ACHN (cell line): ENCODE measurements at places on chromosomes 1 and 21.

- peak; percentile 7 for DNase-seq
Measured at GRCh38 chr1:202376247-202376646, 27.7 kb downstream of the PPP1R12B start.

DNA sequence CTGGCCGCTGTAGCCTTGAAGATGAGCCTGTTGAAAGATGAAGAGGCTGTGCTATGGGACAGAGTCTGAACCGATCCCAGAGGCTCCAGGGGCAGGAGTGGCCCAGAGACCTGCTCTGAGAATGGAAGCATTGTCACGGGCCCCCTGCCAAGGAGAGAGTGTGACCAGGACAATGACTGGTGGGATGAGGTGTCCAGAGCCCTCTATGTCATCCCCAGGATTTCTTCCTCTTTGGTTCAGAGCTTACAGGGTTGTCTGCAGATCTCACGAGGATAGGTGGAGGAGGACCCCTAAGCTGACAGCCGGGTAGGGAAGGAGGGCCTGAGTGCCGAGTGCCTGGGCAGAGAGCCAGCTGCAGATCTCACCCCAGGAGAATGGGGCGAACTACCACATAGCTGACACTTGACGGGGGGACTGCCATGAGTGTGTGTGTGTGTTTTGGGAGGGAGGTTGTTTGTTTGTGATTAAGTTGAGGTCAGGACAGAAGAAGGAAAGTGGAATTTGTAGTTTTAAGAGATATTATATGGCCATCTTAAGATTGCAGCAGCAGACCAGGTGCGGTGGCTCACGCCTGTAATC is 25.4 kb downstream of the PIK3CD start:
- DNase-seq = no peak

DNA sequence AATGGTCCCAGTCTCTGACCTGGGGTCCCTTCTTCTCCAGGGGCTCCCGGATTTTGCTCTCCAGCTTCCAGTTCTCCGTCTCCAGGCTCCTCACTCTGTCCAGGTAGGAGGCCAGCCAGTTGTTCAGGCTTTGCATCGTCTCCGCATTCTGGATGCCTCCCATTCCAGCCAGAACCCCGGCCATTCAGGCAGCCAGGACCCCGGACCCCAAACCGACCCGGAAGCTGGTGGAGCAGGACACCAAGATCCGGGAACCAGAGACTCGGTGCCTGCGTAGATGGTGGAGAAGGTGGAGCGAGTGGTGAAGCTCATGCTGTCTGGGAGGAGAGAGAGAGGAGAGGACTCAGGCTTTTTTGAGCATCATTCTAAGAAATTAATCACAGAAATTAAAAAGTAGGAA is 572.4 kb upstream of the NCAM2 start:
- no peak for DNase-seq

DNA sequence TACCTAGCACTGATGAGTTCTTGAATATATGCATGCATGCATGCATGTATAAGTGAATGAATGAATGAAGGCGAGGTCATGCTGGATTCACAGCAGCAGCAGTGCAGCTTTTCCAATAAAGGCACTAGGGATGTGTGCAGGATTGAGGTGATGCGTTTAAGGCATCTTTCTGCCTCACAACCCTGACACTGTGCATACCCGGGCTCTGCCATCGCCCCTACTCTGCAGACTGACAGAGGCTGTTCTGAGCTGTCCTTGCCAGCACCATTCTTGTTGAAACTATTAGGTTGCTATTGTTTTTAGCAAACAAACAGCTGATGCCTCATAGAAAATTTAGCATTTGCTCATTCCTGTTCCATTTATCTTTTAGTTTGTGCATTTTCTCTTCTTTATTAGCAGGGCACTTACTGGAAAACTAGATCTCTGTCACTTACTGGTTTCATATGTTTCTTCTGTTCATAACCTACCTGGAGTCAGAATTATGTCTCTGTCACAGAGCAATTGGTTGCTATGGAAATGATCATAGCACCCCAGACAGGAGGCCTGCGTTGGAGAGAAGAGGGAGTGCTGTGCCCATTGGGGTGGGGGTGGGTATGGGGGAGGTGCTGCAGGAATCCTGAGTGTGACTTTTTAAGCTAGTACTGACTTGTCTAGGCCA is 79.0 kb downstream of the CD58 start:
- no peak for DNase-seq

DNA sequence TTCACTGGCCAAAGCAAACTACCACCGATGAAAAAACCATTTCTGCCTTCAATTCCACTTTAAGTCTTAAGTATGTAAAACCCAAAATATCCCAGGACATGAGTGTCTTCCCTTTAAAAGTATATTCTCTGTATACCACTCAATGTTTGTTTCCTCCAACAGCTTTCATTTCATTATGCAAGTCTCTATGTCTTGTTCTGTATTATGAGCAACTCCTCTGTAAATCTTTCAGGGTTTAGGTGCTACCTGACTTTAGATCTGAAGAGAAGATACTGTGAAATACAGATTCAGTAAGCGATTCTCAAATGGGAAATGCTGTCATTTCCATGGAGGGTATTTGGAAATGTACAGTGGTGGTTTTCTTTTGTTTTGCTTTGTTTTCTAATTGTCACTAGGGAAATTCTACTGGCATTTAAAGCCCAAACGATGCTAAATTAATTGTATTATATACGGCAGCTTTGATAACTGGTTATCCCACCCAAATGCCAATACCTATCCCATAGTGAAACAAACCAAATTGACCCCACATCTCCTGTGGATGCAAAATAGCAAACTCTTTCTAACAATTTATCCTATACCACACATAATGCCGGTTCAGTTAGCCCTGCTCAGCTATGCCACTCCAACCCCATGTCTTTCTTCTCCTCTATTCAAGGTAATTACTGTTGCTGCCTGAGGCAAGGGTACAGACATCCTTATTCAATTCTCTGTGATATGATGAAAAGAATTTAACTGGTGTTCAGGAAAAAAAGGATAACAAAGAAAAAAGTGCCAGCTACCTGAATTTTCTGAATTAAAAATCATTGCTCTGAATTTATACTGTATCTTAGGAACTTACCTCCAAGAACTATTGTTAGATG is 182.8 kb downstream of the EIF4G3 start:
- DNase-seq = no peak

- DNase-seq = no peak
Measured at GRCh38 chr1:51912881-51913280, 34.4 kb upstream of the NRDC start.

GRCh38 chr1:178066908-178067614 is 26.8 kb upstream of the RASAL2 start:
- DNase-seq = no peak

GRCh38 chr1:226629896-226630550 is 81.5 kb downstream of the STUM start:
- no peak for DNase-seq

DNA sequence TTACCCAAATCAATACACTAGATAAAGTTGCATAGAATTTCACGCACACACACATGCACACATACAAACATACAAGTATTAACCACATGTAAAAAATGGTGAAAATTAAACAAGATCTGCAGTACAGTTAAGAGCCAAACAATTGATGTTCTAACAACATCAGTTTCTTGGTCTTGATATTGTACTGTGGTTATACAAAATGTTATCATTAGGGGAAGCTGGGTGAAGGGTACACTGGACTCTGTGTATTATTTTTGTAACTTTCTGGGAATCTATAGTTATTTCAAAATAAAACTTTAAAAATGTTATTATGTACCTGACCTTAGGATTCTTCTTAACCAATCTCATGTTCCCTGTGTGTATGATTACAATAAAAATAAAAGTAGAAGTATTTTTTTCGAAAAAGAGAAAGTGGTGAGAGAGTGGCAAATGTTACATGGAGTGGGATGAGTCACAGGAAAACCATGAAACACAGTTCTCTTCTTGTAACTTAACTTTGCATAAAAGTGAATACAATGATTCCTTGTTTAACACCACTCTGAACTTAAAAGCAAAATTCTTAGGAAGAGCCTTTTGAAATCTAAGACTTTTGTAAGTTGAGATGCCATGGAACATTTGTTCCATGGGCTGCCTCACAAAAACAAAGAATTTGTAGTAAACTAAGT is 101.6 kb upstream of the RUNX1 start:
- no peak for DNase-seq

DNA sequence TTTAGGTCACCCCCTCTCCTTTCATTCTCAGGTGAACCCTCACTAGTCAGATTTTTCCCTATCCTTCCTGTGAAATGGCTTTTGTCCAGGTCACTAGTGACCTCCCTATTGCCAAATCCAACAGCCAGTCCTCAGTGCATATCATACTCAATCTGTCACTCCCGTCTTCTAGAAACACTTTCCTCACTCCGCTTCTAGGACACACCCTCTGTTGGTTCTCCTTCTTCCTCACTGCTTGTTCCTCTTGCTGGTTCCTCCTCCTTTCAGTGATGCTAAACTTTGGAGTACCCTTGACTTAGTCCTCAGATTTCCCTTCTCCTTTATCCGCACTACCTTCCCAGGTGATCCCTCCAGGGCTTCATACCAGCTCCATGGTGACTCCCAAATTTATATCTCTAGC is 94.3 kb downstream of the RNF220 start:
- no peak for DNase-seq

- DNase-seq = peak; percentile 73
Measured at GRCh38 chr1:89065079-89065868, at the start of gene GBP1. TSS of gene GBP1 (minus strand) at chr1:89065208. CDS start at chr1:89063234, 1,974 bp downstream.

GRCh38 chr1:225635649-225636048 is 17.3 kb downstream of the ENAH start:
- DNase-seq = no peak

DNA sequence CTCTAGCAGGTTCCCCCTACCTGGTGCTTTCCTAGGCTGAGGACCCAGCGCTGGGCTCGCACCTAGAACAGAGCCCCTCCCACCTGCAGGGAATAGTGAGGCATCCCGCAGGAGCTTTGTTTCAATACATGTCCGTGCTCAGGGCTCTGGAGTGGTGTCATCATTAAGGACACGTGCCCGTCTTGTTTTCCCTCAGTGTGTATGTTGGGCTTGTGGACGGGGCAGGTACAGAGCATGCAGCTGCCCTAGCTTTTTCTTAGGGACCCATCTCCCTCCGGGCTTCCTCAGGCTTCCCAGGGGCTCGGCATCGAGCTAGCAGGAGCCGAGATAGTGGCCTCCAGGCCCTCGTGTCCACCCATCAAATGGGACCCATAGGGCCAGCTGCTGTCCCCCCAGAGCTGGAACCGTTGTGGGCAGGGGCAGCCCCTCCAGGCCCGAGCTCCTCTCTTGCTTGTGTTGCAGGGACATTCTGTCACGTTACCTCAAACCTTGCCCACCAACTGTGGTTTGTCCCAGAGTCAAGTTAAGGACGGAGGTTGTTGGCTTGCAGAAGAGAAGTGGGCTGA is 3.9 kb downstream of the TMEM201 start:
- no peak for DNase-seq

GRCh38 chr1:116260621-116261020 is 112.4 kb upstream of the ATP1A1 start:
- no peak for DNase-seq

GRCh38 chr1:239555350-239555749 is 169.0 kb downstream of the CHRM3 start:
- no peak for DNase-seq

- no peak for DNase-seq
Measured at GRCh38 chr1:211732293-211732980, 57.0 kb upstream of the NEK2 start.

- no peak for DNase-seq
Measured at GRCh38 chr21:34280389-34280795, 83.4 kb upstream of the KCNE2 start.

DNA sequence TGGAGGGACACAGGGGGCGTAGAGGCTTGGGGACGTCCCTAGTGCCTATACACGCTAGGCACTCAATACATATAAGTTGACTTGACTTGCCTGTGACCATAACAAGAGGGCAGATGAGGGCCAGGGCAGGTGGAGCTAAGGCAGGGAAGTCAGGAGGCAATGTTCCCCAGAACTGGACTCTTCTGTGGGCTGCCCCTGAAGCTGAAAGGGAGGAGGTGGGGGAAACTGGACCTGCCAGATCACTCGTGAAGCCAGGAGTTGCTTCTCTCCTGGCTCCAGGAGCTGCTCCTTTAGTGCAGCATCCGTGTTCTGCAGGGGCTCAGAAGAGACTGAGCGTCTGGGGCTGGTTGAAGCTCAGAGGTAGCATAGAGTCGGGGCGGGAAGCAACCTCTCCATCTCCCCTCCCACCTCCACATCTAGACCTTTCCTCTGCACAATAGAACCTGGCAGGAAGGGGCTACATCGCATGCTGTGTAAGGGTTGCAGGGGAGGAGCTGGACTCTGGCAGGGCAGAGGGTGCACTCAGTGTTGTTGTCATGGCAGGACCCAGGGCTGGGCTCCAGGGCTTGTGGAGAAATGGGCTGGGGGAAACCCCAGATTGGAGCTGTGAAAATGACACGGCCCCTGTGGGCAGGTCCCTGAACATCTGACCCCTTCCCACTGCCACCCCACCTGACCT is 2.9 kb upstream of the SEMA4A start:
- DNase-seq = no peak

DNA sequence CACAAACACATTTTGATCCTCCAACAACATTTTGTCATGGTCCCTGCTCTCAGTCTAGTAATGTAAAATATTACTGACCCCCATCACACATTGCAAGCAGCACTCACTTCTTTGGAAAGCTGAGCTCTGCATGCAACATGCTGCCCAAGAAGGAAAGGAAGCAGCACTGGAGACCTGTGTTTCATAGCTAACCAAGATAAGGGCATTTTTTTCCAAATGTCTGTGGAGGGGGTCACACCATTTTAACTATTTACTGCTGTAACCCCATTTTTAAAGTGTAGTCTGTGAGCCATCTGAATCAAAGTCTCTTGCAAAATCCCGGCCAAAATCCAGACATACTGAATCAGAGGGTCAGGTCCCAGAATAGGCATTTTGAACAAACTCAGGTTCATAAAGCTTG is 4.5 kb upstream of the RASSF5 start:
- DNase-seq = no peak

GRCh38 chr1:10724948-10725847 is 71.2 kb downstream of the CASZ1 start:
- no peak for DNase-seq

- no peak for DNase-seq
Measured at GRCh38 chr1:167938080-167938636, 1.3 kb upstream of the MPC2 start.

DNA sequence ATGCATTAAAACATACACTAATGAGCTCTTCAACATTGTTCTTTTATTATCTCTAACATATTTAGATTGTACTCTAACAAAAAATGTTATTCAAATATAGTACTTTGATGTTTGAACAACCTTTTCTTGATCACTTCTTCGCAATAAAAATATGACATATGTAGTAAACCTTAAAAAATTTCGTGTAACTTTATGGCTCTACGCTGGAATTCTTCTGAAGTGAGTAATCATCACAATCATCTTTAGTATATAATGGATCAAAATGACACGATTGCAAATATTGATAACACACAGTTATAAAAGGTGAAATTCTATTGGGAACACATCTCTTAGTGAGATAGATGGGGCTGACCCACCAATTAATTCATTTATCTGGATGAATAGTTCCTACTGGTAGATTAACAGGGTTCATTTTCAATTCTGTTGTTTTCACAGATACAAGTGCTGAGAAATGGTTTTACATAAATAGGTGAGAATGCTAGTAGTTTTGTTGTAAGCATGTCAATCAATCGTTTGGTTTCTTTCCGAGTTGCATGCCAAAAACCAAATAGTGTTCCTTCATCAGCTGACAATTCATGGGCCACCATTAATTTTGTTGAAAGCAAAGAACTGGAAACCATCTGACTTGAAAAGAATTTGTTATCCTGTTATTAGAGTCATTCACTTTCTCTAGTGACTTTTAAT is 1.5 kb upstream of the ZMPSTE24 start:
- DNase-seq = no peak

GRCh38 chr1:189510827-189511226 is 966.8 kb downstream of the BRINP3 start:
- no peak for DNase-seq
